WERI-Rb-1 (cell line): ENCODE measurements at places on chromosomes 2 and 18.

GRCh38 chr18:47100212-47100831, 50.0 kb downstream of the HDHD2 start:
- DNase-seq: peak; percentile 74

- DNase-seq: no peak
Measured at GRCh38 chr2:96847586-96847985, 3.8 kb upstream of the ANKRD23 start.

GRCh38 chr2:200314976-200315567, 8.6 kb downstream of the SPATS2L start:
- no peak for DNase-seq

DNA sequence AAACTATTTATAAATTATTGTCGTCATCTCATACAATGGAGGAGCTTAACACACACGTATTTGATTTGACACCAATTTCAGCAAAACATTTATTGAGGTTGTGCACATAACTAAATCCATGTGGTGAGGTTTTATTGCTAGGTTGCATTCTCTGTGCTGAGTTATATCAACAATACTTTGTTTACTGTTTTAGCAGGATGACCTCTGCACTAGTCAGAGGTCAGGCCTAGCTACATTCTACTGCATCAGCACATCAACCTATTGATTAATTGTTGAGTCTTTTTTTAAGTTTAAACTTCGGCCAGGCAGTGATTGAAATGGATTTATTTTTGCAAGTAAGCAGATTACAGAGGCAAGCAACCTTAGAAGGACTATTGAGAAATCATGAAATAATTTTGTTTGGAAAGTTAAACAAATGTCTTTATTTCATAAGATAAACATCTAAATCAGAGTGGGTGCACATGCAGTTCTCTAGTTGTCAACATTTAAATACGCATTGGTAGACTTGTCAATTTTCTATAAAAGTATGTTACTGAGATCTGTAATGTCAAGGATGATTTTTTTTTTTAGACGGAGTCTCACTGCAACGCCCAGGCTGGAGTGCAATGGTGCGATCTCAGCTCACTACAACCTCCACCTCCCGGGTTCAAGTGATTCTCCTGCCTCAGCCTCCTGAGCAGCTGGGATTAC, 75.2 kb upstream of the CD28 start:
- no peak for DNase-seq

DNA sequence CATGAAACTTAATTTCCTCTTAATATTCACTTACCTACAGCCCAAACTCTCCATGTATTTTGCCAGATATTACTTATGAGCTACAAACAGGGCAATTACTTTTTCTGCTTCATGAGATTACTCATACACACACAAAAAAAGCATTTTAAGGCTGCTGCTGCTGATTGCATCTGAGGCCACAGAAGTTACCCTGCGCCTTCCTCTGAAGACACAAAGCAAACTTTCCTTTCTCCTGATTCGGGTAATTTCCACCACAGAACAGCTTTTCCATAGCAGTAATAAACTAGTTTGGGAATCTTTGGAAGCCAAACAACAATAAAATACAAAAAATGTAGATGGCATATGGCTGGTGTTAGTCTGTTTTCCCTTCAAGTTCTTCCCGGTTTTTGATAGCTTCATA, 6.2 kb downstream of the TTC32 start:
- DNase-seq: no peak

GRCh38 chr2:238727585-238728329, 120.1 kb upstream of the TWIST2 start:
- no peak for DNase-seq

GRCh38 chr2:174336501-174337336, 2.0 kb downstream of the SP9 start:
- peak; percentile 59 for DNase-seq

DNA sequence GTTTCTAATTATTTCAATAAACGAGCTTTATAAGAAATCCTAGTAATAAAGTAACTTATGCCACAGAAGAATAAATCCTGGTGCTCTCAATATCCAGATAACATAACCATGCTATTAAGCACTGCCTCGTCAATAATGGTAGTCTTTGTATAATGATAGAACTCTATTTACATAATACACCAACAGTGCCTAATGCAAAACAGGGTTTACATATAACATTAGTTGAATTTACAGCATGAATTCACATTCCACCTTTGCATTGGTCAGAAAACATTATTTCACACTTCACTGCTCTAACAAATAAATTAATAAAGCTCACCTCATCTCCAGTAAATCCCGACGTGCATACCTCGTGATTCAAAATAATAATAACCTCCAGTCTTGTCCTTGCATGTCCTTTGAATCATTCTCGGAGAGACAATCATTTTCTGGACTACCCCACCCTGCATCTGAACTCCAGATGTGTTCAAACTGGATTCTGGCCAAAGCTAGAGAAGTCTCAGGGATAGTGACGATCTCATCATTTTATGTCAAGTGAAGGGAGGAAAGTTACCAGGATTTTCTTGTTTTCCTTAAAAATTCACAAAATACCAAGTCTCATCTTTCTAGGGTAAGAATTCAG, 189.2 kb downstream of the NCKAP5 start:
- no peak for DNase-seq

DNA sequence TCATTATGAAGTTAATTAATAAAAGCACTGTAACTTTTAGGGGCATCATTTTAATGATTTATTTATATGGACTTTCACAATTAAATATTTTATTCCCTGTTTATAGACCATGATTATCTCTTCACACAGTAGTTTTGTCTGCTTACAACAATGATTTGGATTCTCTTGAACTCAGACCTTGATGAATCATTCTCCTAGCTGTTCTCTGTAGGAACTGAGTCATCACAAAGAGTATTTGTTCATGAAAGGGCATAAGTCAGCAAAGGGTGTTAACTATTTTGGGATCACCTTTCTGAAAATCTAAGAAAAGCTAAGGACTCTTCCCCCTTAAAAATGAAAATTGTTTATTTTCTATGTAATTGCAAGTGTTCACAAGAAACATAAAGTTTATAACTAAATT, 461.1 kb upstream of the UBE2E3 start:
- DNase-seq: no peak

GRCh38 chr2:106804161-106804560, 81.8 kb downstream of the ST6GAL2 start:
- no peak for DNase-seq

DNA sequence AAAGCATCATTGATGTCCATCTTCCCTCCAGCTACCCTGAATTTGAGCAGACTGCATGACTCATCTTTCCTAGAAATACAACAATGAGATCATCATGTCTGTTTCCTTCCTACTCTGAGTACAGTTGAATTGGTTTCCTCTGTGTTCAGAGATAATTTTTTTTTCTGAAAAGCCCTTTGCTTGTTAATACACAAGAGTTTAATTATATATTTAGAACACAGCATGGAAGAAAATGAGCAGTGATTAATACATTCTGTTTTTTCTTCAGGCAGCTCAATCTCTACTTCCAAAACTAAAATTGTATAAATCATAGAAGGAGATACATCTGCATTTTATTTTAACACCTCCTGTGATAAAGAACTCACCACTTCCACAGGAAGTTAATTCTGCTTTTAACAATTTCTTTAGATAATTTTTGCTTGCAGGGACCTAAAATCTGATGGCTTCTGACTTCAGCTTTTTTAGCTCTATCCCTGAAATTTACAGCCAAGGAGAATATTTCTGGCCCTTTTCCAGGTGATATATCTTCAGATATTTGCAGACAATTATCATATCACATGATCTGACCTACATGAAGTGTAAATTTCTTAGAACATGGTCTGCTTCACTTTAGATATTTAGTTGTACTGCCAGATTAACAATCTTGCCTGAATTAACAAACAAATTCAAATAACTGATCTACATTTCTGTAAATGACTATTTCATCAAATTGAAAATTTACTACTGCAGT, 249.0 kb downstream of the TRIB2 start:
- no peak for DNase-seq
